ENCODE measurements at places on chromosomes 6 and 20.

DNA sequence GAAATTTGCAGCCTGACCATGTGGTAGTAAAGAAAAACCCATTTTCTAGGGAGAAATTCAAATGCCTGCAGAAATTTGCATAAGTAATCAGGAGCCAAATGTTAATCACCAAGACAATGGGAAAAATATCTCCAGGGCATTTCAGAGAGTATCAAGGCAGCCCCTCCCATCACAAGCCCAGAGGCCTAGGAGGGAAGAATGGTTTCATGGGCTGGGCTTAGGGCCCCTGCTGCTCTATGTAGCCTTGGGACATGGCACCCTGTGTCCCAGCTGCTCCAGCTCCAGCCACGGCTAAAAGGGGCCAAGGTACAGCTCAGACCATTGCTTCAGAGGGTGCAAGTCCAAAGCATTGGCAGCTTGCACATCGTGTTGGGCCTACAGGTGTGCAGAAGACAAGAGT lies 117.2 kb upstream of the RALGAPA2 start:
- no peak for DNase-seq

DNA sequence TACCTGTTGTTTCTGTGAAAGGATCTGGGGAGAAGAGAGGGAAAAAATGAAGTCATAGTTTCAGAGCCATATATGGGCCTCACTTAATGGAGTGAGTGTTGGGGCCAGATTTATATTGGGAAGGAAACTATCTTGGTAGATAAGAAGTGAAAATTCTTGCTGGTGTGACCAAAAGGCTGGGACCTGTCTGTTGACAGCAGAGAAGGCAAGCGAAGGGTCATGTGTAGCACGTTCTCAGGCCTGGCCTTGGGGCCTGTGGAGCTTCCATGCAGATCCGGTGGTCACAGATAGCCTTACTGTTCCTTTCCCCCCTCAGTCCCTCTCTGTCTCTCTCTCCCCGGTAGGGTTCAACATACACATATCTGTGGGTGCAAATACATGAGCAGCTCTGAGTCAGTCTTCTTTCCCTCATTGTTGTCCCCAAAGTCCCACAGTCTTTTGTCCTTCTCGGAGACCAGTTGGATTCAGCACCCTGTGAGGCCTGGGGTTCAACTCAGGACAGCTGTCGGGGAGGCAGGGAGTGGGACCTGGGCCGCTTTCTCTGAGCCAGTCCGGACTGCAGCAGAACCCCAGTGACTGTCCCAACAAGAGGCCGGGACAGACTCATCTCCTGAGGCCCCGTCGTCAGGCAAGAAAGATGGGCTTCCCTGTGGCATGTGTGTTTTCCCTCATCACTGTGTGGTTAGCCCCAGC lies 34.6 kb downstream of the PPP1R14C start:
- no peak for DNase-seq

DNA sequence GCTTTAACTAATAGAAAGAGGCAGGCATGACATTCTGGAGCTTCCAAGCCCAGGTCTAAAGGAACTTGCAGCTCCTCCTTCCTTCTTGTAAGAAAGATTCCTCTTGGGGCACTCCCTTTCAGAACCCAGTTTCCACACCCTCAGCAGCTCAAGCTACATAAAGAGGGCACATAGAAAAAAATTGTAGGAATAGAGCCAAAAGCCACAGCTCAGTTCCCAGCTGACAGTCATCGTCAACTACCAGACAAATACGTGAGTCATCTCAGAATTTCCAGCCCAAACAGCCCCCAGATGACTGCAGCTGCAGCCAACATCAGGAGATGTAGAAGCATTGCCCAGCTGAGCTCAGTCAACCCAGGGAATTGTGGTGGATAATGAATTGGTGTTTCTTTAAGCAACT lies 349.8 kb upstream of the ARID1B start:
- DNase-seq: no peak

DNA sequence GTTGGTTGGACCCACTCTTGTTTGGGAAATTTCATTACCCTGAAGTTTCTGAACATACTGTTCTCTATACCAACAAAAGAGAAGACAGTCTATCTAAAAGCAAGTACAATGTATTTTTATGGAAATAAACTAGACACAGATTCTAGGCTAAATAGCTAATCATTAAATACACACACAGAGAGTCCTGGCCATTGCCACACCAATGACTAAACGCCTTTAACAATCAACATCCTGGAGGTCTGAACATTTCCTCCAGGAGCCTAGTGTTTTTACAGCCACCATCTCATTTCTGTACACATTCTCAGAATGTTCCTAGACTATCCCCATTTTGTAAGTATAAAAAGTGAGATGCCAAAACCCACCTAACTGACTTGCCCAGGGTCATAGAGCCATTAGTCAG lies 141.6 kb upstream of the RREB1 start:
- DNase-seq: no peak

- no peak for DNase-seq
Observed at GRCh38 chr6:9168669-9169068, 733.3 kb upstream of the SLC35B3 start.

GRCh38 chr6:155521719-155522118 lies 66.1 kb upstream of the NOX3 start:
- no peak for DNase-seq

GRCh38 chr6:41940759-41941279 lies 789 bp downstream of the CCND3 start:
- peak; percentile 57 for DNase-seq

DNA sequence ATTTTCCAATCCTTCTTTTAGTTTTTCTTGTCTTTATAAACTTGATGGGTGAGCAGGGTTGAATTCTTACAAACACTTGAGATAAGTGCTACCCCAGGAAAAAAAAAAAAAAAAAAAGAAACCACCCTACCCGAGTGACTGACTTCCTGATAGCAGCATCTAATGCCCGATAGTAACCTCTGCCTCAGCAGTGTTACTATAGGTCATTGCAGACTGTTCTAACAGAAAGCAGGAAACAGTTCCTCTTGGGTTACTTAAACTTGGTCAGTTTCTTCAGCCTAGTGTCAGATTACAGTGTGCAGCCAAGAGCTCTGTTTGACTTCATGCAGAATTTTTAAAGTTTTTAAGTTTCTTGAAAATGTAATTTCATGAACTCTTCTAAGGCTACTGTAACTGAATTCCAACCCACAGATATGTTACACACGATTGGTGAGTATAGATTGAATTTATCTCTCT lies 2.1 kb downstream of the MYLIP start:
- no peak for DNase-seq

GRCh38 chr6:96727144-96727543 lies 110.1 kb downstream of the GPR63 start:
- DNase-seq: no peak

- DNase-seq: no peak
Observed at GRCh38 chr6:21085211-21085610, 508.3 kb upstream of the SOX4 start.

DNA sequence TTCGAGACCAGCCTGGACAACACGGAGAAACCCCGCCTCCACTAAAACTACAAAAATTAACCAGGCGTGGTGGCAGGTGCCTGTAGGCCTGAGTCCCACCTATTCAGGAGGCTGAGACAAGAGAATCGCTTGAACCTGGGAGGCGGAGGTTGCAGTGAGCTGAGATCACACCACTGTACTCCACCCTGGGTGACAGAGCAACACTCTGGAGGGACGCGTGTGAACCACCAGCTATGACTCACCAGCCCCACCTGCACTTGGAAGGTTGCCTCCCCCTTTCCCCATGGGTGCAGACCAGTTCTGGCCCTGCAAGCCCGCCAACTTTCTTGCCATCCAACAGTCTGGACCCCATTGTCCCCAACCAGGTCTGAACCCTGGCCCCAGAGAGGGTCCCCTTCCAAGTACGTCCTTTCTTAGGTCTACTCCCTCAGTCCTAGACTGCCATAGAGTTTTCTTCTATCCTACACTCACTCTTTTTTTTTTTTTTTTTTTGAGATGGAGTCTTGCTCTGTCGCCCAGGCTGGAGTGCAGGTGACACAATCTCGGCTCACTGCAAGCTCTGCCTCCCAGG lies 29.2 kb downstream of the ATP9A start:
- no peak for DNase-seq

GRCh38 chr20:61891916-61892649 lies 173.6 kb downstream of the TAF4 start:
- DNase-seq: no peak

GRCh38 chr6:137495703-137496336 lies 1.6 kb upstream of the OLIG3 start:
- DNase-seq: no peak

- no peak for DNase-seq
Observed at GRCh38 chr6:108764580-108764950, 83.7 kb upstream of the ARMC2 start.

DNA sequence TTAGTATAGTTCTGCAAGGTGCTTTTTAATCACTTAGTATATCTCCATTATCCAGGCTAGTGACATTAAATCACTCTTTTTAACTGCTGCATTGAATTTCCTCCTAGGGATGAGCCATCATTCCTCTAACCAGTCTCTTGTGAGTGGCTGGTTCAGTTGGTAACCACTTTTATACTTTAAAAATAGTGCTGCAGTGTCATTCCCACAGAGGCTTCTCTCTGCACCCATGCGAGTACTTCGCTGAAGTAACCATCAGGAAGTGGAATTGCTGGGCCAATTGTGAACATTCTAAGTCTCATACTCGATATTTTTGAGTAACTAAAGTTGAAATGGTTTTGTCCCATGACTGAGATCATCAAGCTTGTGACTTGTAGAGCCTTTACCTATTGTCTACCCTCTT lies 2.1 kb downstream of the BTN3A2 start:
- no peak for DNase-seq

GRCh38 chr20:53718142-53719021 lies 124.7 kb upstream of the ZNF217 start:
- DNase-seq: no peak

DNA sequence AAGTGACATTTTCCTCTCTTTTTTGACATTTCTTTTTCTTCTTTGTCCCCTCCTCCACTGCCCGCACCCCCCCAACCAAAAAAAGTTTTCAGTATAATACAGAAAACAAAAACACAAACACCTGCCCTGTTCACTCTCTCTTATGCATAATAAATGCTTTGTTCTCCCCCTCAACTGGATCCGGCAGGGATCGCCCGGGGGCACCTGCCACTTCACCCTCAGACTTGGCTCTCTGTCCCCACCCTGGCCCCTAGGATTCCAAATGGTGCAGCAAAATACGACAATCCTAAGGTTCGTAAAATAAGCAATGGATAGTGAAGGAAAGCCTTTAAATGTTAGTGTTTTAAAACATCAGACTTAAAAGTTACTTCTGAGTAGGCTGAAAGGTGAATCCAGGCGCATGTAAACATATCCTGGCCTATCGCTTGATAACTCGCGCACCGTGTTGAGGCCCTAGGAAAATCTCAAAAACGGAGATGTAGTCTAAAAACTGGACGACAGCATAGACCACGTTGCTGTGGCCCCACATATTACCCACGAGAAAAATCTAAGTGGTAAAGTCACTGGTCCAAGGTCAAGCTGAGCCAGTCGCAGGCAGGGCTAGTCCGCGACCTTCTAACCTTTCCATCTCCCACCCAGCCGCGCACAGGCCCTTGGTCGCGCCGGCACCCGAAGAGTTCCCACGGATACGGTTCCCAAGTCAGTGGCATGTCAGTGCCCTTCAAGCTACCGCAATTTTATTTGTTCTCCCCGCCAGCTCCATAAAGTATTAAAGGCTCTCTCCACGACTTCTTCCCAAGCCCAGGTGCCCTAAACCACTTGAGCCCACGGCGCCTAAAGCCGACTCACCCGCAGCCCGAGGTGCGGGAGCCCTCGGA lies 130.8 kb downstream of the OGFRL1 start:
- no peak for DNase-seq

DNA sequence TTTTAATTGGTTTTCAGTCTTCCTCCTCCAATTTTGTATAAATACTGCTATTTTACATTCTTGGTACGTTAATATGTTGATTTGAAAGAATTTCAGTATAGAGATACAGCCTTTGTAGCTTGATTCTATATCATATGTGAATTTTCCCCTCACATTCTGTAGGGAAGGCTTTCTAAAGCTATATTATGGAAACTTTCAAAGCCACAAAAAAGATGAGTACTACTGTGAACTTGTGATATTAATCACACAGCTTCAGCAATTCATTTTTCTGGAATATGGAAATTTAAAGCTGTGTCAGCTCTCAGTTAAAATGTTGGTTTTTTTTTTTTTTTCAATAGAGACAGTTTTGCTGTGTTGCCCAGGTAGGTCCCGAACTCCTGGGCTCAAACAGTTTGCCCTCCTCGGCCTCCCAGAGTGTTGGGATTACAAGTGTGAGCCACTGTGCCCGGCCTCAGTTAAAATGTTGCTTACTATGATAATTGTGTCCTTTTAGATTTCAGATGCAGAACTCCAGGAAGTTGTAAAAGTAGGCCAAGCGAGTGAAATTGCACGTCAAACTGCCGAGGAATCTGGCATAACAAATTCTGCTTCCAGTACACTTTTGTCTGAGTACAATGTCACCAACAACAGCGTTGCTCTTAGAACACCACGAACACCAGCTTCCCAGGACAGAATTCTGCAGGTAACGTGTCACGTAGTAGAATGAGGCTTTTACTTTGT lies 20.6 kb downstream of the CDC5L start:
- DNase-seq: no peak

GRCh38 chr6:109445382-109445781 lies 4.9 kb downstream of the SMPD2 start:
- no peak for DNase-seq

GRCh38 chr20:21361266-21361665 lies 36.1 kb downstream of the NKX2-4 start:
- DNase-seq: no peak

GRCh38 chr6:9623985-9624384 lies 790.9 kb downstream of the TFAP2A start:
- DNase-seq: no peak

DNA sequence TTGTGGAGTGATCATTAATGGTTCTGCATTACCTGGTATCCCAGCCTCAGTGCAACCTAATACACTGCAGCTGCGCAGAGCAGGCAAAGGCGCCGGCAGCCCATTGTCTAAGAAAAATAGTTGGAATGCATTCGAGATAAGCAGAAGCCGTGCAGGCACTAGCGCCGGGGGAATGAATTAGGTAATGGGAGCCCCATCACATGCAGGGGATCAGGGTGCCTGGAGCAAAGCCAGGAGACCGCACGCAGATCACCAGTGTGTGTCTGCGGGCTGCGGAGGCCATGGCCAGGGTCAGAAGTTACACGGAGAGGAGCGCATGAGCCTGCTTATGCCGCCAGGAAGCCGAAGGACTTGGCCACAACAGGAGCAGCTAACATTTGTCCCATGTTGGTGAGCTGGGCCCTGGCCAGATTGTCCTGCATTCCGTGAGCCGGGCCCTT lies 156.8 kb downstream of the DLL1 start:
- no peak for DNase-seq

GRCh38 chr6:71224011-71224410 lies 64.6 kb upstream of the OGFRL1 start:
- DNase-seq: no peak

DNA sequence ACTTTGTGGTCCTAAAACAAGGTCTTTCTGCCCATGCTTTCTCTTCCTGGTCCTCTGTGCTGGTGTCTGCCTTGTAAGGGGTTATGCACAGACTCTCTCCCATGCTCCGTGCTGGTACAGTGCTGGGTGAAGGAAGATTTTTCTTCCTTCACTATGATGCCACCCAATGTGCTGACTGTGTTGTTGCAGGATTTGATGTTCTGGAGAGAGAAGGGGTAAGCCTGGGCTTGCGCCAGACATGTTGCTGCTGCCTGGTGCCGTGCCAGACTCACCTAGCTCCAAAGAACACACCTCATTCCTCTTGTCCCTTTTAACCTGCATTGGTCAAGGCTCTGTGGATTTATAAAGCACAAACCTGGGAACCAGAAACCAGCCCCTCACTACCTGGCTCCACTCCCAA lies 28.4 kb upstream of the ARMH2 start:
- DNase-seq: no peak

All from C1 segment of cervical spinal cord (tissue), 14 donors.